Testis (tissue), 5 donors: ENCODE measurements at places on chromosomes 3 and 15. TPM values are rescaled to one million over a fixed set of nuclear protein-coding genes. Genes with fewer than 3 reads are reported as not detected.

The SLC28A1 gene
- total RNA-seq: 0.31 TPM

The SLC38A3 gene
- total RNA-seq: 4.3 TPM

- DNase-seq: no peak
Measured at GRCh38 chr3:86865506-86865905, 125.4 kb downstream of the VGLL3 start.

DNA sequence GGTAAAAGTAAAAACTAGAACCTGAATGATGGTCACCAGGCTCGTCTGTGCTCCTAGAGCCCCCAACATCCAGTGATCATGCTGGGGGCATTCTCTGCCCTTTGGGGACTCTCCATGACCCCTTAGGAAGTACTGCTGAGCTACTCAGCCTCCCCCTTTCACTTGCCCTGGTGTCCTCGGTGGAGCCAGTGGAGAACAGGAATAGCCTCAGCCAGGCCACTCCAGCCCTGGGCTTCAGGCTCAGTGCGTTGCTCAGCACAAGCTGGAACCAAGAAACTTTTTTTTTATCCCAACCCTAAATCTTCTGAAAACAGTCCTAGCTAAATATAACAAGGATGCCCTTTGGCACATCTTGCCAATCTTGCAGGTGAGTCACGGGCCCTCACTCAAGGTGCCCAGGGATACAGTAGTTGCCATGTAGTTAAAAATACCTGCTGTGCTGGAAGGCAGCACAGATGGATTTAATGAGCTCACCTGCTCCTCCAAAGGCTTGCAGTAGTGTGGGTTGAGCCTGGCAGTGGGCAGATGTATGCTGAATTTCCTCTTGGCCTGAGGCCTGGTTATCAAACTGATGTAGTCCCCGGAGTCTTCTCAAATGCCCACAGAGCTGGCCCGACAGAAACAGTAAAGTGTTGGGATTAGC, 46.9 kb upstream of the TMEM158 start:
- DNase-seq: no peak

DNA sequence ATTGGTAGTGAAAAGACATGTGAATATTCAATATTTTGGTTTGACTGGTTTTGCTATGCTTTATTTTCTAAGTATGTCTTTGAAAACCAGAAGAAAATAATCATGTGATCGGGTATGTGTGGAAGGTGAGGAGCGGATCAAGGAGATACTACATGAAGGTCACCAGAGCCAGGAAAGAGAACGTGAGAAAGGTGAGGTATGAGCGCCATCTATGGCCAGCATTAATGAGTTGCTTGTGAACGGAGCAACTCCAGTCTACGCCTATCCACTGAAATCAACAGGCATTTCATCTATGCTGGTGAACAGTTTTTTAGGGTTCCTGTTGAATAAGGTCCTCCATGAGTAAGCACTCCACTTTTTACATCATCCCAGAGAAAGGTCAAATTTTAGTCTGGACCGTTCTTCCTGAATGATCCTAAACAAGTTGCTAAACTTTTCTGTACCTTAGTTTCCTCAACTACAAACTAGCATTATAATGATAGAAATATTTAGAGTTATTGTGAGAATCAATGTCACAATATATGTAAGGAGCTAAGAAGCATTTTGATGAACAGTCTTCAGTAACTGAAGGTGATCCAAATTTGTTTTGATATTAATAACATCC, 1435.2 kb upstream of the CADM2 start:
- peak; percentile 80 for DNase-seq

DNA sequence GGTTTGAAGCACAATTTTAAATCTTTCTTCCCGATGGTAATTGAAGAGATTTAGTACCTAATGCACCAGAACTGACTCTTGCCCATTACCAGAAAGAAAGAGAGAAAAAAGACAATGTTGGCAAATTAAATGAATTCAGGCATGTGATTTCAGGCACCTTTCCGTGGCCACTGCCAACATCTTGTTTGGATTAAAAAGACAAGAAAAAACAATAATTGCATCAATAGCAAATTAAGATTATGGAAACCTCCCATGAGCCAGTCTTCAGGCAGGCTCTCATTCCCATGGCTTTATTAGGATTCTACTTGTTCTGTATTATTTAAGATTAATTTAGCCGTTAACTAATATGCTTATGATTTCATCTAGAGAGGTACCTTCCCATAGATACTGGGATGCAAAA, 193.0 kb downstream of the GREM1 start:
- DNase-seq: no peak

DNA sequence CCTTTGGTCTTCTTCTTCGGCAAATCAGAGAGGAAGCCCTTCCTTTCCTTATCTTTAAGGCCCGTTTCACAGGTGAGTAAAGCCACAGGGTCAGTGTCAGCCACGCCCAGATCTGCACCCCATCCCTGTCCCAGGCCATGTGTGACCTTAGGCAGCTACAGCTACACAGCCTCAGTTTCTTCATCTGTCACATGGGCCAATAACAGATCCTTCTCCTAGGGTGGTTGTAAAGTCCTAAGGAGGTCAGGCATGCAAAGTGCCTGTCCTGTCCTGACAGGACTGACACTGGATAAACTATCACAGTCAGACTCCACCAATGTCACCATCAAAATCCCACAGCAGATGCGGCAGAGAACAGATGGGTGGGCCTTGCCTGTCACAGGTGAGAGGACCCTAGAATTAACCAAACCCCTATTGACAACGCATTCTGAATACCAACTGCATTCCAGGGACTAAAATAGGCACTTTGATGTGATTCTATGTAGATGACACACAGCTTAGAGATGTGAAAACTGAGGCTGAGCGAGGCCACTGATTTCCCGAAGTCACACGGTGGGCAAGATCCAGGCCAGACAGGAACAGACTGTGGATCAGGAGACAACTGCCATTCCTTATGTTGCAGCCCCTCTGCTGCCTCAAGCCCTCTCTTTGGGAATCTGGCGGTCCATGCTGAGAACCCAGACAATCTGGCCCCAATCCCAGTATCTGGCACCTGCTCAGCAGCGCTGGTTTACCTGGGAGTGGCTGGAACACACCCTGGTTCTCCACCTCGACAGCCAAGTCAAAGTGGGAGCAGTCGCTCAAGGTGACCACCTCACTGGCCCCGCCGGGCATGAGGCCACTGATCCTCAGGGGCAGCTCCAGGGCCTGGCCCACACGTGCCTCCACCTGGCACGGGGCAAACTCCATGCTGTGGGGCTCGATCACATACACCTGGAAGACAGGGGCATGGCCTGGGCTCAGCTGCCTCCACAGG, 48.7 kb downstream of the NUP210 start:
- no peak for DNase-seq

DNA sequence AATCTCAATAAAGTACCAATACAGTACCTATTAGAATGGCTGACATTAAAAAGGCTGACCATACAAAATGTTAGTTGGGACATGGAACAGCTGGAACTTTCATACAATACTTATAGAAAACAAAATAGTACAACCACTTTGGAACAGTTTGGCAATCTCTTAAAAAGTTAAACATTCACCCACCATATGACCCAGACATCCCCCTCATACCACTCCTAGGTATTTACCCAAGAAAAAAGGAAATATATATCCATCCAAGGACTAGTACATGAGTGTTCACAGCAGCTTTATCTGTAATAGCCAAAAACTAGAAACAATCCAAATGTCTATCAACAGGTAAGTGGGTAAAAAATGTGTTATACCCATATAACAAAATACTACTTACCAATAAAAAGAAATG, 25.2 kb upstream of the ARF4 start:
- DNase-seq: no peak

- no peak for DNase-seq
Measured at GRCh38 chr3:122468896-122469533, 45.7 kb downstream of the KPNA1 start.

DNA sequence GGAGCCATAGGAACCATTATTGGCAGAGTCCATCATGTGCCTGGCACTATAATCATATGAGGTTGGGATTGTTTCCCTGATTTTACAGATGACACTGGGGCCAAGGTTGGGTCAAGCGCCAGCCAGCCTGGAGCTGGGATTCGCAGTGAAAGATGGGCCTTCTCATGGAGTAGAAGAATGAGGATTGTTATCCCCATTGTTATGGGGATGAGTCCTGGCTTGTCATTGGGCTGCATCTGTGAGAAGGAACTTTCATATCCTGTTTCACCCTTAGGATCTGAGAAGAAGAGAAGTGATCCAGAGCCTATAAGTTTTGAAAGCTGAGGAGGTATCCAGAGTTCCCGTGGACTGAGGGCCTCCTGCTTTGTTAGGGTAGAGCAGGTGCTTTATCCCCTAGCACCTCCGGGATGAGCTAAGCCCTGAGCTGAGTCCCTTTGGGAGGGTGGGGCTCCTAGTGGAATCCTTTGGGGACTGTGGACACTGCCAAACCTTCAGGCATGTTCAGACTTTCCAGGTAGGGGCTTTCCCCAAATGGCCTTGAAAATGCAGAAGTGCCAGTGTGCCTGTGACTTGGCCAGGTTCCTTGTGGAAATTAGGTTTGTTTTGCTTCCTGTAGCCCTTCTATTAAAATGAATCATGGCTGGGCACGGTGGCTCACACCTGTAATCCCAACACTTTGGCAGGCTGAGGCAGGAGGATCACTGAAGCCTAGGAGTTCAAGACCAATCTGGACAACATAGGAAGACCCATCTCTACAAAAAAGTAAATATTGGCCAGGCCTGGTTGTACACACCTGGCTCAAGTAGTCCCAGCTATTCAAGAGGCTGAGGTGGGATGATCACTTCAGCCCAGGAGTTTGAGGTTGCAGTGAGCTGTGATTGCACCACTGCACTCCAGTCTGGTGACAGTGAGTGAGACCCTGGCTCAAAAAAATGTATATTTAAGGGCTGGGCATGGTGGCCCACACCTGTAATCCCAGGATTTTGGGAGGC, 30.2 kb upstream of the BSN start:
- no peak for DNase-seq

- no peak for DNase-seq
Measured at GRCh38 chr3:82163907-82164520, 402.6 kb upstream of the GBE1 start.

DNA sequence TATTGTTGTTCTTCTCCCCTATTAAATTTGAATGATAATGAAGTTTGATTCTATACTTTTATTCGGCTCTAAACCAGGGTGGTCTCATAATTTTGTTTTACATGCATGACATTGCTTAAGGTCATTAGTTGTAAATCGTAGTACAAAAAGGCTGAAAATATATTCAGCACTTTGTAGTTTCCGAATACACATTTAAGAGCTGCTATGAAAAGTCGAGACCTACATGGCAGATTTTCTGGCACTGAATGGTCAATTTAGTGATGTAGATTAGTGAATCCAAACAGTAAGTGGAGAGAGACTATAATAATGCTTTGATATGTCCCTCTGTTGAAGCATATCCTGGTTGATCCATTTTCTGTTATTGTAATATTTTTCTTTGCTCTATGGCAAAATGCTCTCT, 254.0 kb upstream of the SOX2 start:
- no peak for DNase-seq

DNA sequence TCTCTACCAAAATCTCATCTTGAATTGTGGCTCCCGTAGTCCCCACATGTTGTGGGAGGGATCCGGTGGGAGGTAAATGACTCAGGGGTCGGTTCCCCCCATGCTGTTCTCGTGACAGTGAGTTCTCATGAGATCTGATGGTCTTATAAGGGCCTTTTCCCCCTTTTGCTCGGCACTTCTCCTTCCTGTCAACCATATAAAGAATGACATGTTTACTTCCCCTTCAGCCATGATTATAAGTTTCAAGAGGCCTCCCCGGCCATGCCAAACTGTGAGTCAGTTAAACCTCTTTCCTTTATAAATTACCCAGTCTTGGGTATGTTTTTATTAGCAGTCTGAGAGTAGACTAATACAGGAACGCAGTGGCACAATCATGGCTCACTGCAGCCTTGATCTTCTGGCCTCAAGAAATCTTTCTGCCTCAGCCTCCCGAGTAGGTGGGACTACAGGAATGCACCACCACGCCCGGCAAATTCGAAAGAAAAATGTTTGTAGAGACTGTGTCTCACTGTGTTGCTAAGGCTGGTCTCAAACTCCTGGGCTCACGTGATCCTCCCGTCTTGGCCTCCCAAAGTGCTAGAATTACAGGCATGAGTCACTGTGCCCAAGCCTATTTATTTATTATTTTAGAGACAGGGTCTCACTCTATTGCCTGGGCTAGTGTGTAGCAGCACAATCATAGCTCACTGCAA, 101.0 kb downstream of the ATP10A start:
- no peak for DNase-seq

GRCh38 chr3:29384640-29385039, 103.8 kb downstream of the RBMS3 start:
- DNase-seq: no peak

- no peak for DNase-seq
Measured at GRCh38 chr3:148707601-148708380, 10.1 kb downstream of the AGTR1 start.

DNA sequence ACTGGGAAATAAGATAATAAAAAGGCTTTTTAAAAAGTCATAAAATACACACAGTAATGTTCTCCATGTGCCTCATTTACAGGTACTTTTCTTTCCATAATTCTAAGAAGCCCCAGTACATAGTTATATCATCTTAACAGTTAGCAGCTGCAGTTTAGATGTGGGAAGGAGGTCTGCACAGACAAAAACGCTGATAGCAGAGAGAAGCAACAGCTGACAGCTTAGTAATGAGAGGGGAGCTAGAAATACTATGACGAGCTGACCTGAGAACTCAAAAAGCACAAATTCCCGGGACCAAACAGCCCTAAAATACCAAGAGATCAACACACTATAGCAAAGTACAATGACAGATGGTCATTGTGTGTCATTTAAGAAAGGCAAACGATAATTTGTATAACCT, 36.7 kb upstream of the ARHGEF3 start:
- DNase-seq: no peak

- DNase-seq: no peak
Measured at GRCh38 chr3:190620886-190621608, 107.2 kb downstream of the IL1RAP start.

DNA sequence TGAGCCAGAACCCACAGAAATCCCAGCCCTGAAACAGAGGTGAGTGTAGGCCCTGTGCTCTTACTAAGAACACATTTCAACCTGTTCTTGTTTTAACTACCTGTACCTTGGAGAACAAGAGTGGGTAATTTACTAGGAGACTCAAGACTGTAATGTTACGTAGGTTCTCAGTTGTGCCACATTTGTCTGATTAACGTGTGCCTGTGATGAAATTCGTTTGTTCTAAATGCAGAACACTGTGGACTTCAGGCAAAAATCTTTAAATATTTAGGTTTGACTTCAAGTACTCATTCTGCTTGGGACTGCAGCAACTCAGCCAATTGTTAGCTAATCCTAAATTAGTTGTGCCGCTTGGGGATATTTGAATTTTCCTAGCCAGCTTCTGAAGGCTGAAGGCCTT, 28.3 kb downstream of the GTF2E1 start:
- no peak for DNase-seq

DNA sequence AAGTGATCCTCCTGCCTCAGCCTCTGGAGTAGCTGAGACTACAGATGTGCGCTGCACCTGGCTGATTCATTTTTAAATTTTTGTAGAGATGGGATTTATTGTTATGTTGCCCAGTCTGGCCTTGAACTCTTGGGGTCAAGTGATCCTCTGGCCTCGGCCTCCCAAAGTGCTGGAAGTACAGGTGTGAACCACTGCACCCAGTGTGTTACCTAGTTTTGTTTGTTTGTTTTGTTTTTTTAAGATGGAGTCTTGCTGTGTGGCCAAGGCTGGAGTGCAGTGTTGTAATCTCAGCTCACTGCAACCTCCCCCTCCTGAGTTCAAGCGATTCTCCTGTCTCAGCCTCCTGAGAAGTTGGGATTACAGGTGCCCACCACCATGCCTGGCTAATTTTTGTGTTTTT, 12.1 kb downstream of the PTPN23 start:
- no peak for DNase-seq
